ENCODE measurements at places on chromosomes 13 and 19.

- no peak for DNase-seq
These were observed 137.0 kb upstream of the PRR20A start for GRCh38 chr13:57003682-57004081.

DNA sequence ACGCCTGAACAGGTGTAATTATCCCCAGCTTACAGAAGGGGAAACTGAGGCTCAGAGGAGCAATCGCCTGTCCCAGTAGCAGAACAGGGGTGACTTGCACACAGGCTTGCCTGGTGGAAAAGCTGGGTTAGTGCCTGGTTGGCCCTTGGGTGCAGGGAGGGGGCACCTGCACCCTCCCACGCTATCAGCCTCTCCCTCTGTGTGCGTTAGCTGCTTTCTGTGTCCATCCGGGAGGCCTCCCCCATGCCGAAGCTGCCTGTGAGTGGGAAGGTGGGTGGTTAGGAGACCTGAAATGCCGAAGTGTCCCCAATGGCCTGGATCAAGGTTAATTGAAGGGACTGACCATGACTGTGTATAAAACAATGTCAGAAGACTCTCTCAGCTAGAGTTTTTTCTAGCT, 295.0 kb downstream of the ZNF536 start:
- DNase-seq: no peak

GRCh38 chr13:39374741-39375189, 228.2 kb downstream of the LHFPL6 start:
- DNase-seq: no peak

DNA sequence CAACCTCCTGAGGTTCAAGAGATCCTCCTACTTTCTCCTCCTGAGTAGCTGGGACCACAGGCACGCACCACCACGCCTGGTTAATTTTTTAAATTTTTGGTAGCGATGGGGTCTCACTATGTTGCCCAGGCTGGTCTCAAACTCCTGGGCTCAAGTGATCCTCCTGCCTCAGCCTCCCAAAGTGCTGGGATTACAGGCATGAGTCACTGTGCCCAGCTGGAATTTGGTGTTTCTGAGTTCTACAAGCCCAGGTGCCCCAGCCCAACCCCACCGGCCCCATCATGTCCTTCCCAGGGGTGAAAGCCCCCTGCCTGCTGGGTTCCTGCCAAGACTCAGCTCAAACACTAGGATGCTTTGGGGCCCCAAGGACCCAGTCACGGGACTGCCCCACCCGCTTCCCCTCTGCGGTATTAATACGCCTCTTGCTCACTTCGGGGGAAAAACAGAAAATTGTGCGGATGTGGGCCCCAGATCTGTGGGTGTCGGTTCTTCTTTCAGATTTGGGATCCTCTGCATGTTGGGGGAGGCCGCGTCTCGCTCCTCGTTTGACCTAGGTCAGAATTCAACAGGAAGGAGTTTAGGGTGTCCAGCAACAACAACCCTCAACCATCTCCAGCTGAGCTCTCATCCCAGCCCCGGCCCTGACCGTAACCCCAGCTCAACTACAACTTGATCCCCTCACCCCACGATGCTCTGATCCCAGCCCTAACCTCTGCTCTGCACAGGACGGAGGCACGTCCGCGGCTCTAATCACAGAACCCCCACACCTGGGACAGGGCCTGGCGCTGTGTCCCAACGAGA, 3.7 kb upstream of the FCER2 start:
- DNase-seq: peak; percentile 82

- no peak for DNase-seq
These were observed 388.9 kb upstream of the DACH1 start for GRCh38 chr13:72255908-72256307.

- DNase-seq: peak; percentile 59
These were observed 40.3 kb downstream of the ANKRD10 start for GRCh38 chr13:110874508-110874960.

DNA sequence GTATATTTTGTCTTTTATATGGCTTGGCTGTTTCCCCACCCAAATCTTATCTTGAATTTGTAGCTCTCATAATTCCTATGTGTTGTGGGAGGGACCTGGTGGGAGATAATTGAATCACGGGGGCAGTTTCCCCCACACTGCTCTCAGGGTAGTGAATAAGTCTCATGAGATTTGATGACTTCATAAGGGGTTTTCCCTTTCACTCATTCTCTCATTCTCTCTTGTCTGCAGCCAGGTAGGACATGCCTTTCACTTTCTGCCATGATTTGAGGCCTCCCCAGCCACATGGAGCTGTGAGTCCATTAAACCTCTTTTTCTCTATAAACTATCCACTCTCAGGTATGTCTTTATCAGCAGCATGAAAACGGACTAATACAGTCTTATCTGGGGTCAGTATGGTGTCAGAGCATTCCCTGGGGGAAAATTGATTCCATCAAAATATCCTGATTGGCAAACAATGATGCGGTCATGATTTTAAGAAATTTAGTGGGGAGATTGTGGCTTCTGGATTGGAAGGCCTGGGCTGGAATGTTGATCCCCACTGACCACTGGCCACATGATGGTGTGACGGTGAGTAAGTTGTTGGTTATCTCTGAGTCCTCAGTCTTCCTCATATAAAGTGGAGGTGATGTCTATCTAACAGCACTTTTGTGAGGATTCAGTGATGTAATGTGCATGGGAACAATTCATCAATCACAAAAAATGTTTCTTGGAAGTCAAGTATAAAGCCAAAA, 27.5 kb upstream of the ANKRD10 start:
- DNase-seq: peak; percentile 56

- no peak for DNase-seq
These were observed 10.8 kb downstream of the CRYL1 start for GRCh38 chr13:20514866-20515265.

DNA sequence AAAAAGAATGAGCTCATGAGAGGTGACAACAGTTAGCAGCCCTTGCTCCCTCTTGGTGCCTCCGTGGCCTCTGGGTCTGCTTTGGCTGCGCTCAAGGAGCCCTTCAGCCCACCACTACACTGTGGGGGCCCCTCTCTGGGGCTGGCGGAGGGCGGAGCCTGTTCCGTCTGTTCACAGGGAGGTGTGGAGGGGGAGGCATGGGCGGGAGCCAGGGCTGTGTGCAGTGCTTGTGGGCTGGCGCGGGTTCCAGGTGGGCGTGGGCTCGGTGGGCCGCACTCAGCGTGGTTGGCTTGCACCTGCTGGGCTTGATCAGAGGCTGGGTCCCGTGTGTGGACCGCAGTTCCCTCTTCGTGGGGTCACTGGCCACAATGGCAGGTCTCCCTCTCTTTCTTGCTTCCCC, 953.4 kb upstream of the PRR20A start:
- DNase-seq: no peak

DNA sequence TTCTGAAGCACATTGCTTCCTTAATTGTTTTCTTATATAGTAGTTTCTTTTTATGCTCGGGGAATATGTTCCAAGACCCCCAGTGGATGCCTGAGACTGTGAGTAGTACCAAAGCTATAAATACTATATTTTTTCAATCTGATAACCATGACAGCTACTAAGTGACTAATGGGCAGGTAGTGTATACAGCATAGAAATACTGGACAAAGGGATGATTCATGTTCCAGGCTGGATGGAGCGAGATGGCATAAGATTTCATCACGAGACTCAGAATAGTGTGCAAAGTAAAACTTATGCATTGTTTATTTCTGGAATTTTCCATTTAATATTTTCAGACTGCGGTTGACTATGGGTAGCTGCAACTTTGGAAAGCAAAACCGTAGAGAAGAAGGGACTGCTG, 47.9 kb upstream of the OLFM4 start:
- DNase-seq: no peak

DNA sequence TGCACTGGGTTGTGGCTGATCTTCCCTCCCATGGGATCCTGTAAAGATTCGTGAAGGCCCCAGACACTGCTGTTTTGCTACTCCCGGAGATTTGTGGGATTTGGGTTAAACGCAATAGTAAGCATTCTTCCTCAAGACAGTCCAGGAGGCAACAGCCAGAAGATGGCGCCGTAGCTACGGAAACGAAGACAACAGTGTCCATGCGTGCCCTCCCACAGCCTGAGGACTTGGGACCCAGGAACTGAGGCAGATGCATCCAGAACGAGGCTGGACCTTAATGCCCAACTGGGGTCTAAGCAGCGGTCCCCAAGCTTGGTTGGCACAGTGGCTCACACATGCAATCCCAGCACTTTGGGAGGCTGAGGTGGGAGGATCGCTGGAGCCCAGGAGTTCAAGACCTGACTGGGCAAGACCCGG, 57.6 kb upstream of the ZNF507 start:
- DNase-seq: no peak

- DNase-seq: no peak
These were observed 2840.3 kb upstream of the PCDH20 start for GRCh38 chr13:64255988-64256387.

DNA sequence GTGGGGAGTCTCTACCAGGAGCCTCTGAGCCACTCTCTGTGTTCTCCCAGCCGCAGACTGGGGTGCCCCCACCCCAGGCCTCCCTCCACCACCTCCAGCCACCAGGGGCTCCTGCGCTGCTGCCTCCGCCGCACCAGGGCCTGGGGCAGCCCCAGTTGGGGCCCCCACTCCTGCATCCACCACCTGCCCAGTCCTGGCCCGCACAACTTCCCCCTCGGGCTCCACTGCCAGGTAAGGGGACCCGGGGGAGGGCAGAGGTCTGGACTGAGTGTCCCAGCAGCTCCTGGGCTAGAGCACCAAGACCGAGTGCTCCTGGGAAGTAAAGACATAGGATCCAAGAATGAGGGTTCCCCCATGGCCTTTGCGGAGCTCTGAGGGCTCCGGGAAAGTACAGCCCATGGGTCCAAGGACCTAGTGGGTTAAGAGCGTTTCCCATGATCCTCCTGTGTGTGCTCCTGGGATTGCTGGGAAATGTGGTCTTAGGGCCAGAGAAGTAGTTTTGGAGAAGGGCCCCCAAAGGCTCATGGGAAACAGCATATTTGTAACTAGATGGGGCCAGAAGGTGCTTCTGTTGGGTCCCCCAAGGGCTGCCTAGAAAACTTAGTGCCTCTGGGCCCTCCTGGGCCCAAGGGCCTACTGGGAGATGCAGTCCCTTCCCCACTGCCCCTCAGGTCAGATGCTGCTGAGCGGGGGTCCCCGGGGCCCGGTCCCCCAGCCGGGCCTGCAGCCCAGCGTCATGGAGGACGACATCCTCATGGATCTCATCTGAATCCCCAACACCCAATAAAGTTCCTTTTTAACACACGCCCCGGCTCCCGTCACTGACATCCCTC, 14.6 kb upstream of the PTOV1 start:
- no peak for DNase-seq

DNA sequence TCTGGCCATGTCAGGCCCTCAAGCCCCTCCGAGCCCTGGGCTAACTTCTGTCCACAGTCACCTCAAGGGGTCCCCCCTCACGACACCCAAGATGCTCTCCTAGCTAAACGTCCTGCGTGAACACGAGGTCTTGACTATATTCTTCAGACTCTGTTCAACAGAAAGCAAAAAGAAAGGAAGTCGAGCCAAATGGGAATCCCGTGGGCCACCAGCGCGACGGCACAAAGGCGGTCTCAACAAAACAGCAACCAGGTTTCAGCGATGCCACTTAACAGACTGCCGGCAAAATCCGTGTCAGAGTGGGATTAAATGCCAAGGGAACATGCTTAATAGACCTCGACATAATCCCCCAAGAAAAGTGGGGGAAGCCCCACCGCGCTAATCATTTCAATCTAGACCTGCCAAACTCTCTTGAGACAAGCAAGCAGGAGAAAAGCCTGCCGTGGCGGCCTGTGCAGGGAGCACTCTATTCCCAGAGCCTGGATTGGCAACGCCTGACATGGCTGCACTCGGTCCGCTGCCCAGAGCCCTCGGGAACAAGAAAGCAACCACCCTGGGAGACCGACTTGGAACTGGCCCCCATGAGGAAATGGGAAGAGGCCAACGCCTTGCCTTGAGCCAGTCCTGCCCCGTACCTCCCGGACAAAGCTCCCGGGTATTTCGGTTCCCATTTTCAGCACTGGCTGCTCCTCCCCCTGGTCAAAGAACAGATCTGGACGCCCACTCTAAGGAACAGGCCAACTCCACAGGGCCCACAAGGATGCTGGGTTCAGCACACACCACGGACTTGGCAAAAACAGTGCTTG, 16.0 kb downstream of the ZC3H4 start:
- DNase-seq: no peak

DNA sequence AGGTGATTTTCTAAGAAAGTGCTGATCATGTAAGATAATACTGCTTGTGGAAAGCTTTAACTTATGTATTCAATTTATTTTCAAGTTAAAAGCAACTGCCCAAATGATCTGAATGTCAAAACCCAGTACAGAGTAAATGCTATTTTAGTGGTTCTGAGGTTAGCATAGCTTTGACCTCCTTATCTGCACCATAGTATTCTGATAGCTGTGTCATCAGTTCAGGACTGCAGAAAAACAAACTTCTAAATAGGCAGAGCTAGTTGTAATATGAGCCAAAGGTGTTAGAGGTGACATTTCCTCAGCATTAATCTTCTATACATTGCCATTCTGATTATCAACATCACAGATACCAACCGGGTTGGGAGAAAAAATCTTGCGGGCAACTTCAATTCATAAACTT, 758.7 kb downstream of the SLITRK5 start:
- no peak for DNase-seq

DNA sequence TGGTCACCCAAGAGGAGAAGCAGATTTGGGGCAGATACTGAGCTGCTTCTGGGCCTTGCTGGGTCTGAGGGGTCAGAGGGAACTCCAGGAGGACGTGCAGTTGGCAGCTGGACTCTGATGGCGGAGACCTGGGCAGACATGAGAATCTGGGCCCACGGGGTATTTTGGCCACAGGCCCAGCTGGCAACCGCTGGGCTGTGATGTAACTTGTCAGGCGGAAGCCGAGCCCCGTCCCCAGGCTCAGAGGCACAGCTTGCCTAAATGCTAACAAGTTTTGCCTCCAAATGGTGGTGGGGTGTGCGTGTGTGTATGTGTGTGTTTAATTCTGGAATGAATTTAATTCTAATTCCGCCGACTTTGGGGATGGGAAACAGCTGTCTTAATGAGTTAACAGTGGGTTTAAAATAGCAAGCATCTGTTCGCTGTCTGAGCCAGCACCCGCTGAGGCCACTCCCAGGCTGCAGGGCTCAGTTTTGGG, 11.6 kb downstream of the ZNRF4 start:
- DNase-seq: no peak

DNA sequence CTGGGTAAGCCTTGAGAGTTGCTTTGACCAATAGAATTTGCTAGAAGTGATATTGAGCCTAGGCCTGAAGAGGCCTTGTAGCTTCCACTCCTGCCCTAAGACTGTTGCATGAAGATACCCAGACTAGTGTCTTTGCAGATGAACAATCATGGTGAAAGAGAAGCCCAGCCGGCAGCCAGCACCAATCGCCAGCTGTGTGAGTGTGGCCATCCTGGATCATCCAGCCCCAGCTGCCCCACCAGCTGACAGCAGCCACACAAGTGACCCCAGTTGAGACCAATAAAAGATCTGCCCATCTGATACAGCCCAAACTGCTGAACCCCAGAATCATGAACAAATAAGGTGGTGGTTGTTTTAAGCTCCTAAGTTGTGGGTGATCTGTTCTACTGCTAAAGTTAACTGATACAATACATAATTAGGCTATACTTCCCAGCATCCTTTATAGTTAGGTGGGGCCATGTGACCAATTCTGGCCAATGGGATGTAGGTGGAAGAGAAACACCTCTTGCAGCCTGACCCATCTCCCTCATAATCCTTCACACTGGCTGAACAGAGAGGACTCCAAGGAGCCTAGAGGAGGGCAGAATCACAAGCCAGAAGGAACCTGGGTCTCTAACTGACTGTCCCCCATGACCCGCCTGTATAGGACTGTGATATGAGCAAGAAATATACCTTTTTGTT, 9.4 kb upstream of the ZNF428 start:
- no peak for DNase-seq

- DNase-seq: no peak
These were observed 97.9 kb downstream of the UGGT2 start for GRCh38 chr13:95955255-95955654.

GRCh38 chr19:41299755-41300089, 10.2 kb upstream of the CCDC97 start:
- peak; percentile 39 for DNase-seq

All from stimulated activated CD4-positive, alpha-beta T cell treated with anti-CD3 and anti-CD28 coated beads, Interleukin-4, amount 100 ng/mL, for 24 hours (primary cell).